Dermis blood vessel endothelial cell (primary cell): ENCODE measurements at places on chromosomes 5 and 9. TPM values are rescaled to one million over a fixed set of nuclear protein-coding genes. Genes with fewer than 3 reads are reported as not detected.

GRCh38 chr9:86424251-86424891 lies 70.2 kb upstream of the TUT7 start:
- DNase-seq = peak; percentile 13

DNA sequence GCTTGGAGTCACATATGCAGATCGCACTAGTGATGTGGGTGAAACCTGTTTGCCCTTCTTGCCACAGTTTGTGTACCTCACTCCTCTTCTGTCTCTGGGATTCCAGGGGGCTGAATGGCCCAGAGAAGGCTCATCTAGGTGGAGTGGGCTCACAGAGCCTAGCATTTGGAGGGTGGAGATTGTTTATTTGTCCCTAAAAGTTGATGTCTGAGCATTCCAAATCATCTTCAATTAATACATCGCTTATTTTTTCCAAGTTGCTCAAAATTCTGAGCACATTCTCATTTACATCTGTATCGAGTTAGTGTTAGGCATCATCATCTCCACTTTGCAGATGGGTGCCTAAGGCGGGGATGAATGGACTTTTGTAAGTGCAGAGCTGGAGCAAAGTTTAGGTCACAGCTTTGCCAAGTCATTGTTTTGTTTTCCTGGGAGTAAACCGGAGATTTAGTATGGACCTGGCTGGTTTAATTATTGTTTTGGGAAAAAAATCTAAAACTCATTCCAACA lies 2.0 kb downstream of the ABL1 start:
- DNase-seq = no peak

DNA sequence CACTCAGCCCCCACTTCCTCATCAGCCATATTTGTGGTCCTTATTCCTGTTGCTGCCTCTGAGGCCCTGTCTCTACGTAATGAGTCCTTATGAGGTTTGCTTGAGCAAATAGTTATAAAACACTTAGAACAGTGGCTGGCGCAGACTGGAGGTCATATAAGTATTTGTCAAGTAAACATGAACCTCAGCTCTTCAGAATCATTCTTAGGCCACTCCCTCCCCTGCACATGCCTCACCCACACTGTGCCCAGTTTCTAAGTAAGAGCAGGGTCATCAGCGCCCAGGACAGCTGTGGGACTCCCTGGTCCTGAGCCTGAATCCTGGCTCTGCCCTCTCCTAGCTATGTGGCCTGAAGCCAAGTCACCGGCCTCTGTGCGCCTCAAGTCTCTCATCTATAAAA lies 4.0 kb downstream of the ST6GALNAC4 start:
- no peak for DNase-seq

GRCh38 chr5:155546075-155546474 lies 532.5 kb downstream of the KIF4B start:
- DNase-seq = no peak

GRCh38 chr5:132142459-132142858 lies 68.9 kb downstream of the CSF2 start:
- DNase-seq = no peak

DNA sequence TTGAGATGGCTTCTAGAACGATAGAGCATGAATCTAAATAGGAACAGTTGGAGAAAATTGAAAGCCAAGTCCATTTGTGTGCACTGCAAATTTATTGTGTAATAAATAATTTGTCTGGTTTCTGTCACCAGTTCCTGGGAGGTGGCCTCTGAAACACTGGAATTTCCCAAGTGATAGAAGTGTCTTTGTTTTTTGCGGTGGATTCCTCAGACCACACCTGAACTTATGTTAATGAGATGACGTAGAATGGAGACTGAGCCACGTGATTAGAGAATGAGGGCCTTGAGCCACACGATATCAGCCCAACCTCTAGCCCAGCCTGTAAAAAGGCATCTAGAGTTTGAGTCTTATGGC lies 105.1 kb downstream of the MSX2 start:
- DNase-seq = no peak

GRCh38 chr5:151078490-151079262 lies 2.2 kb downstream of the TNIP1 start:
- DNase-seq = no peak

DNA sequence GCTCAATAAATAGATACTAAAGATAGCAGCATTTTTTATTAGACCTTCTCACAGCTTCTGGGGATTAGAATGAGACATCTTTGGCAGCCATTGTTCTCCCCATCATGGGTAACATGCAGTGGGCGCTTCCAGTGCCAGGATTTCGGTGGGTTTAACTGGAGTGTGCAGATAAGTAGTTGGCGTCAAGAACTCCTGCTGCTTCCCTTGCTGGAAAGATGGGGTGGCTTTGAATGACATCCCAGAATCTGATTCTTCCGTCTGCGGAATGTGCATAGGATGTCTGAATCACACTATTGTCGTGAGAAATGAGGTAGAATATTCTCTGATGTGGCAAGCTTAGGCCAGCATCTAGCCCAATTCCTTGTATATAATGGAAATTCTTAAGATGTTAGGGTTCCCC lies 7.3 kb downstream of the SFXN1 start:
- DNase-seq = no peak

- DNase-seq = peak; percentile 20
Measured at GRCh38 chr5:180495292-180495691, 1.1 kb downstream of the CNOT6 start.

DNA sequence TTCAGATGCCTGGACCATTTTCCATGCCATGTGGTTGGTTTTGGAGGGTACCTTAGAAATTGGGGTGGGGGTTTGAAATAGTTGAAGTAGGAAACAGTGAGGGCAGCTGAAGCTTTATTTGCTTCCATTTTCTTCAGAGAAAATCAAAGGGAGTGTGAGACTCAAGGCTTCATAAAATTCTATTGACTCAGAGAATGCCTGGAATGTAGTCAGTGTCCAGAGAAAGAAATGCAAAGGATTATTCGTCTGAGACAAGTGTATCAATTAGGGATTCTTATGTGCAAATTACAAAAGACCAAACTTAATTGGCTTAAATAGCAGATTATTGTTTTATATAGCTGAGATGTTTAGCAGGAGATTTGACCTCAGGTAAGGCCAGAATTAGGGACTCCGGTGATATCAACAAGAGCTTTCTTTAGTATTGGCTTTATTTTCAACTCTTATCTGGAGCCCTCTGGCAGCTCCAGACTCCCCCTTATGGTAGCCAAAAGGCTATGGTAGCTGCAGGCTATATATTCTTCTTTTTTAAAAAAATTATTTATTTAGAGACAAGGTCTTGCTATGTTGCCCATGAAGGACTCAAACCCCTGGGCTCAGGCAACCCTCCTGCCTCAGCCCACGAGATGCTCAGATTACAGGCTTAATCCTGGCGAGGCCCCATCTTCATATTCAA lies 38.9 kb downstream of the PTTG1 start:
- no peak for DNase-seq

DNA sequence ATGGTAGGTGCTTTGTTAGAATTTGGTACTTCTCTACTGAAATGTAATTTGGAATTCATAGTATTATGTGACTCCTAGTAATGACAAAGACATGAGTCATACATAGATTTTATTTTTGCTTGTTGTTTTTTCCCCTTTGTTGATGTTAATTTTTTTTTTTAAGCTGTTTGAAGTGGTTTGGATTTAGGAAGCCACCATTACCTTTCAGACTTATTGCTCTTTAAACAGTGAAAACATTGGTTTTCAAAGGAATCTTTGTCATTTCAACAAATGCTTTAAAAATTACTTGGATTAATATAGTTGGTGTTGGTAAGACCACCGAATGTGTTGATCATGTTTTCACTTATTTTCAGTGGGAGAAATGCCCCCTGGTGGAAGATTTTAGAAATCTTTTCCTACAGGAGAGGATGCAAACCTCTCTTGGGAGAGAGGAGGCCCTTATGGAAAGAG lies 170.1 kb upstream of the PITX1 start:
- DNase-seq = peak; percentile 28

DNA sequence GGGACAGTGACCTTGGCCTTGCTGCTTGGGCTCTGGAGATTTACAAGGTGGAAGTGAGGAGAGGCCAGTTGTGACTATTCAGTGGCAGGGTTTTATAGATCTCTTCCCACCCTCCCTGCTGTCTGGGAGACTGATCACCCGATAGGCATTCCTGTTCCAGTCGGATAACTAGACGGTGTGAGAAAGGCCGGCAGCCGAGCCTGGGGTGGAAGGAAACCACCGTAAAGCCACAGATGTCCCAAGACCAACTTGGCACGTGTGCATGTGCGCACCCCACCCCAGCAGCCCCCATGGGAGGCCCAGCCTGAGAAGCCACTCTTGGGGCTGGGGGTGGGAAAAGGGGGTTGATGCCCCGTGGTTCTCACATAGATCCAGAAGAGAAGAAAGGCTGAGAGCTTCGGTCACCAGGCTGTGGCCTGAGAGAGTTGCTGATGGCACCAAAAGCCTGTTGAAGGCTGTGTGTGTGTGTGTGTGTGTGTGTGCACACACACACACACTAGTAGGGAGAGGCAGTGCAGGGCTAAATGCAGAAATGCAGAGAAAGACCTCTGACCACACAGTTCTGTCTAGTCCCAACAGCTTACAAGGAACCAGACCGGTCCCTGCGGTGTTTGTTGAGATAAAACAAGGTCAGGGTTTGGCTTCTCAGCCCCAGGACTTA lies 225.8 kb downstream of the FANCC start:
- no peak for DNase-seq

DNA sequence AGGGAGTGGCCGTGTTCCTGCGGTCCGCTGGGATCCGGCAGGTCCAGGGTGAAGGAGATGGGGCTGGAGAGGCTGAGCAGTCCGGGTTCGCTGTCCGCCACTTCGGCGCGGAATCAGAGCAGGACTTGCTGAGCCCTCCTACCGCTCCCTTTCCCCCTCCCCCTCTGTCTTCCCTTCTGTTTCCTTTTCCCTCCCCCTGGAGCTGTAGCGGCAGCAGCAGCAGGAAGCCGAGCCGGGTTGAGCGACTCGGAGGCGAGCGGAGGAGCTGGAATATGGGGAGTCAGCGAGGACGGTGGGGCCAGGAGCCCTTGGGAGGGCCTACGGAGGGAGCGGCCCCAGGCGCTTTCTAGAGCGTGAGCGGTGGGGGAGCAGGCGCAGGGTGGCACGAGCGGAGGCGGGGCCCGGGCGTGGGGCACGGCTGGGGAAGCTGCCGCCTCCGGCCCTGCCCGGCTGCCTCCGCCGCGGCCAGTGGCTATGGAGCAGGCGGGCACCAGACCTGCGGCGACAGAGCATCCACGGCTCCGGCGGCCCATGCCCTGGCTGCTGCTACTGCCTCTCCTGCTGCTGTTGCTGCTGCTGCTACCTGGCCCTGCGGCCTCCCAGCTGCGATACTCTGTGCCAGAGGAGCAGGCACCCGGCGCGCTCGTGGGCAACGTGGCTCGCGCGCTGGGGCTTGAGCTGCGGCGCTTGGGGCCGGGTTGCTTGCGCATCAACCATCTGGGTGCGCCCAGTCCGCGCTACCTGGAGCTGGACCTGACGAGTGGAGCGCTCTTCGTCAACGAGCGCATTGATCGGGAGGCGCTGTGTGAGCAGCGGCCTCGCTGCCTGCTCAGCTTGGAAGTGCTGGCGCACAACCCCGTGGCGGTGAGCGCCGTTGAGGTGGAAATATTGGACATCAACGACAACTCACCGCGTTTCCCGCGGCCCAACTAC lies at the start of gene PCDHAC2:
Gene PCDHAC2, plus strand, starts transcription at position 184 of the 933 bp plus-strand sequence. Its CDS starts 291 bp downstream, at position 475.
- peak; percentile 33 for DNase-seq

GRCh38 chr5:118220556-118221195 lies 767.7 kb downstream of the DTWD2 start:
- no peak for DNase-seq

DNA sequence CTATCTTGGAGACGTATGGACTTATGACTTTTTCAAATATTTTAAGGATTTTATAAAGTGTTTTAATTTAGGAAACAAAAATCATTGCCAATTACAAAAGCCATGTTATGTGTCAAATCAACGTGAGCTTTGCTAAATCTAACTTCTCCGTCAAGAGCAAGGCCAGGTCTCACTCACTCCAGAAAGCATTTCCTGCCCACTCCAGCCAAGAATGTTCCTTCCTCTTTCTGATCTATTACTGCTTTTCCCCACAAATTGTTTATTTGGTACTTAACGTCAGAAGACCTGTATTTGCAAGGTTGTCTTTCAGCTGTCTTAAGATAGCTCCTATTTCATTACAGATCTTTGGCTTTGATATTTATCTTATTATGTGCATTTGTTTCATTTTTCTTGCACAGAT lies 193.5 kb upstream of the HAPLN1 start:
- DNase-seq = peak; percentile 46

DNA sequence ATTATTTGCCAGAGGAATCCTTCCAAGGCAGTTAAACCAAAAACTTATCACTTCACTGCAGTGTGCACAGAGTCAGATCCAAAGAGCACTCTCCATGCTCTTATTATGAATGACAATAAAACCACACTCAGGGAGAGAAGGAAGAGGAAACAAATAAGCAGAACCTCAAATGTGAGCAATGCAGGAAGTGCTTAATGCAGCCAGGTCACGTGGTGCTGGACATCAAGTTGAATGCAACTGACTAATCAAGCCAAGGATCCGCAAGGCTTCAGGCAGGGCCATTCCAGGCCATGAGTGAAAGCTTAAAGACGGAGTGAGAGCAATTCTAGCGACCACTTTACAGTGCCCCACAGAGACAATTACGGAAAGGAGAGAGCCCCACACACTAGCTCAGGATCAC lies 230.4 kb upstream of the PUM3 start:
- DNase-seq = no peak

- peak; percentile 83 for DNase-seq
Measured at GRCh38 chr5:149367249-149367971, 9.6 kb downstream of the PCYOX1L start.

DNA sequence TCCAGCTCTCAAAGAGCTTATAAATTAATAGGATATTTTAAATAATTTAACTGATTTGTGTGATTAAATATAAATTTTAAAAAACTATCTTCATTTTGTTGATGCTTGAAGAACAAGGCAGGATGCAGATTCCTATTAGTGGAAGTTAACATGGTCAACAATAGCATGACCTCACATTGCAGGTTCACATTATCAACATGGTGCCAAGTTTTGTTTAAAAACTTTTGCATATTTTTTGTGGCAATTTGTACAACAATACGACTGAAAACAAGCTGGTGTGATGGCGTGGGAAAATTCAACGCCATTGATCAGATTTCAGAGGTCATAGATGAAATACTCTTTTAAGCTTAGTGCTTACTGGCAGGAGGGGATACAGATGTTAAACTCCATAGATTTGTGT lies 114.1 kb upstream of the MYO10 start:
- DNase-seq = peak; percentile 80

- no peak for DNase-seq
Measured at GRCh38 chr5:150197476-150197875, 7.6 kb downstream of the SLC6A7 start.

- no peak for DNase-seq
Measured at GRCh38 chr9:134195558-134195957, 31.2 kb upstream of the RNU6ATAC start.

DNA sequence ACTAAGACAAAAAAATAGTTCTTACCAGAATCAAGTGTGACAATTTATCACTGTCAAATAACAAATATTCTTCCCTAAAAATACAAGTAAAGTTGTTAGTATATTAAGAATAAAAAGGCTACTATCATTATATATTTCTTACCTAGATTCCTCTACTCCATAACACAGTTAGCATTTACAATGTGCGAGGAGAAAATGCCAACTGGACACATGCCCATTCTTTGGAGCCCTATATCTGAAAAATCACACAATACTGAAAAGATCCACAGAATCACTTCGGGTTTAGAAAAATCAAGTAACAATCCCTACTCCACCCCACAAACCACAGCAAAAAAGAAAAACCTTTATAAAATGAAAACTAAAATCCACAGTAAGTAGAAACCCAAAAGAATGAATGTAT lies 70.9 kb downstream of the PKD2L2 start:
- no peak for DNase-seq

The MRPL50 gene
- total RNA-seq = 15.5 and 19.4 TPM in 2 replicates

The TXNDC8 gene
- not detected in 2 replicates for total RNA-seq

The CSF1R gene
- total RNA-seq = not detected in 2 replicates

The SLC34A3 gene
- total RNA-seq = not detected in 2 replicates

The CREBRF gene
- 25.5 and 31.7 TPM in 2 replicates for total RNA-seq

The PCDHGB4 gene
- total RNA-seq = 11.3 and 14.5 TPM in 2 replicates

The MOB3B gene
- total RNA-seq = 0.85 and 2.1 TPM in 2 replicates

The IL4 gene
- total RNA-seq = not detected in 2 replicates

The GKAP1 gene
- 2.6 and 4.3 TPM in 2 replicates for total RNA-seq
